ENCODE measurements at places on chromosomes 1 and 21.

- no peak for DNase-seq
Observed at GRCh38 chr1:246809473-246809872, 85.3 kb downstream of the SCCPDH start.

DNA sequence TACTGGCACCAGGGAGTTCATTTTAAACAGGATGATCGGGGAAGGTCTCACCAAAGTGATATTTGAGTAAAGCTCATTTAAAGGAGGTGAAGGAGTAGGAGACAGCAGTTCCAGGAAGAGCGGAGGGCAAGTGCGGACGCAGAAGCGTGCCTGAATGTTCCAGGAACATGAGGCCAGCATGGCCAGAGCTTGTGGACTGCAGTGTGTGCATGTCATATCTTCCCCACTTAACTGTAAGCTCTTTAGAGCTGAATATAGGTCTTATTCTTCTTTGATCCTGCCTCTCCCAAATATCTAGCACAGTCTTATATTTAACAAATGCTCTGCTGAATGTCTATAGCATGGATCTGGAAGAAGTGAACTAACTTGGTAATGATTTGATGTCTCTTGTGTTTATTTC lies 639.3 kb downstream of the SMYD3 start:
- DNase-seq = no peak

GRCh38 chr1:233587958-233588799 lies 25.7 kb upstream of the KCNK1 start:
- no peak for DNase-seq

DNA sequence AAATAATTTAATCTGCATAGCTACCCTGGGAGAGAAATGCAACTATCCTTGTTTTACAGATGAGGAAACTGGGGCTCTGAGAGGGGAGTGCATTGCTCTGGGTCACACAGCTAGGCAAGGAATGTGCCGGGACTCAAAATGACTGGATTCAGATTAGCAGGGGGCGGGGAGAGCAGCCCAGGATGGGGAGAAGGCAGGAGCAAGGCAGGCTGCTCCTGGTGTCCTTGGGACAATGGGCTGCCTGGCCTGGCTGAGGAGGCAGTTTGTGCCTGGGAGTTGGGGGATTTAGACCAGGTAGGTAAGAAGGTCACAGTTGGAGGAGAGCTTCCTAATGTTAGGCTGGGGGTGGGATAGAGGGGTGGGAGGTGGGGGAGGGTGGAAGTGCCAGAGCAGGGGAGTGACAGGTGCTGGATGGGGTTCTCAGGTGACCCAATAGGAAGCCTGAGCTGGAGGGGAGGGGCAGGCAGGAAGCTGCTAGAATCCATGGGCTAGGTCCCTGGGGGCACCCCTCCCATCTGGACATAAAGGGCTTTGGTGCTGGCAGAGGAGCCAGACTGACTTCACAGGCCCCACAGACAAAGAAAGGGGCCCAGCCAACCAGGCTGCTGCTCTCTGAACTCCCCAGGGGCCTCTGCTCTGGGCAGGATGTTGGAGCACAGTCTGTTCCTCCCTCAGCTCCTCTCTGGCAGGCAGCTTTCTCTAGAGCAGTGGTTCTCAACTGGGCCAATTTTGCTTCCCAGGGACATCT lies 29.0 kb downstream of the TRIM62 start:
- peak; percentile 79 for DNase-seq

DNA sequence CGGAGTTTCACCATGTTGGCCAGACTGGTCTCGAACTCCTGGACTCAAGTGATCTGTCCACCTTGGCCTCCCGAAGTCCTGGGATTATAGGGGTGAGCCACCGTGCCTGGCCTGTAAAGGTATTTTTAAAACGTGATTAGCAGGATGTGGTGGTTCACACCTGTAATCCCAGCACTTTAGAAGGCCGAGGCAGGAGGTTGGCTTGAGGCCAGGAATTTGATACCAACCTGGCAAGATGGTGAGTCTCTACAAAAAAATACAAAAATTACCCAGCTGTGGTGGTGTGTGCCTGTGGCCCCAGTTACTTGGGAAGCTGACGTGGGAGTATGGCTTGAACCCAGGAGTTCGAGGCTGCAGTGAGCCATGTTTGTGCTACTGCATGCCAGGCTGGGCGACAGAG lies 43.3 kb upstream of the SOD1 start:
- no peak for DNase-seq
